ENCODE measurements at places on chromosomes 3 and 15.

GRCh38 chr15:80579611-80580010, 115.5 kb upstream of the ABHD17C start:
- no peak for DNase-seq

- DNase-seq: no peak
Measured at GRCh38 chr15:39793923-39794322, 11.3 kb upstream of the FSIP1 start.

DNA sequence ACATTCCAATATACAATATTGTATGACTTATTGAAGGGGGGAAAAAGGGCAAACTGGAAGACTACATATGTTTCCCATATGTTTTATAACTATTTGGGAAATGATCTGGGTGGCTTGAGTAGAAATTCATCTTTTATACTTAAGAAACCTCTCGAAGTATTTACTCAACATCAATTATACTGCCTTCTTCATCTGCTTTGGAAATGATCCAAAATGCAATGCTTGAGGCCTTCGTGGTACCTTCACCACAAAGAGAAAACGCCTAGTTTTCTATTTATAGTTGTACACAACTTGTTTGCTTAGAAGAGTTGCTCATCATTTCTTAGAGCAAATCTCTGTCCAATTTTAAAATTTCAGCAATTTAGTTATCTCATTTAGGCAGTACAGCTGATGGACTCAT, 18.8 kb downstream of the ACKR4 start:
- DNase-seq: no peak

- DNase-seq: no peak
Measured at GRCh38 chr3:27089068-27089467, 280.1 kb downstream of the NEK10 start.

GRCh38 chr3:175057401-175057800, 198.3 kb downstream of the NAALADL2 start:
- DNase-seq: no peak

GRCh38 chr3:34361921-34362320, 563.5 kb downstream of the PDCD6IP start:
- peak; percentile 26 for DNase-seq

DNA sequence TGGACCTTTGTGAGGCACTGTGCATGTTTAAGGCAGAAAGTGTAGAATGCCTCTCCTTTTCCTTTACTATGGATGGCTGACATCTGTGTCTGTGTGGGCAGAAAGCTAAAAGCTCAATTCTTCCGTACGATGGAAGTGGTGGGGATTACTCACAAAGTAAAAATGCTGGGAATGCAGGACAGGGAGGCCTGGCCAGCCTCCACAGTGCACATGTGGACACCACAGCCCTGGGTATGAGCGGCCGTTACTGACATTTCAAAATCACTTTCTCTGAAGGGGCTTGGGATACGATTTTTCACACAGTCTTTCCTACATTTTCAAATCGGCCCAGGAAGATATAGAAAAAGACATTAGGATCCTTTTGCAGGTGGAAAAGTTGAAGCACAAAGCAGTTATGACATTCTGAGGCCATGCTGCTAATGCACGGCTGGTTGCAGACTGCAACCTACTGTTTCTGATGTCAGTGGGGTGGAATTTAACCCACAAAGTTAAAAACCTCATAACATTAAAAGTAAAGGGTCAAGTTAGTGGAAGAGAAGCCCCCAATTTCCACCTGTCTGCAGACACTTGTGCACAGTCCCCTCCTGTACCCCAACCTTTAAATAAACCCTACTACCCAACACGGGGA, 27.9 kb downstream of the EHD4 start:
- no peak for DNase-seq

GRCh38 chr15:88695691-88696251, 57.0 kb downstream of the ISG20 start:
- DNase-seq: no peak

DNA sequence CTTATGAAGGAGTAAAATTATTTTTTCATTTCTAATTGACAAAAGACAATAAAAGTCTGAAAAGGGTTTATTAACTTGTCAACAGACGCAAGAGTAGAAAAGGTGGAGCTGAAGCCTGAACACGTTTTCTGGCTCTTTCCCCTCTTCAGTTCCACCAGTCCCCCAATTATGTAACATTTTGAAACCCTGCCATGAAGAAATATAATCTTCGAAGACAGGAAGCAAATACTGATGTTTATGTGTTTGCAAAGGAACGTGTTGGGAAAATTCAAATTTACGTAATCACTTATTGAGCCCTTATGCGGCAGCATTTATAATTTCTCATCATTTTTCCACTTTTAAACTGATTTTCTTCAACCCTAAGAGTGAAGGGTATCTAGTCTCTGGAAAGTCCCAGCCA, 767 bp downstream of the AP3S2 start:
- DNase-seq: no peak

GRCh38 chr3:126369490-126369889, 12.3 kb upstream of the KLF15 start:
- DNase-seq: no peak

- DNase-seq: no peak
Measured at GRCh38 chr3:27504749-27505148, 20.6 kb upstream of the SLC4A7 start.

- no peak for DNase-seq
Measured at GRCh38 chr3:86973440-86973839, 17.5 kb downstream of the VGLL3 start.

DNA sequence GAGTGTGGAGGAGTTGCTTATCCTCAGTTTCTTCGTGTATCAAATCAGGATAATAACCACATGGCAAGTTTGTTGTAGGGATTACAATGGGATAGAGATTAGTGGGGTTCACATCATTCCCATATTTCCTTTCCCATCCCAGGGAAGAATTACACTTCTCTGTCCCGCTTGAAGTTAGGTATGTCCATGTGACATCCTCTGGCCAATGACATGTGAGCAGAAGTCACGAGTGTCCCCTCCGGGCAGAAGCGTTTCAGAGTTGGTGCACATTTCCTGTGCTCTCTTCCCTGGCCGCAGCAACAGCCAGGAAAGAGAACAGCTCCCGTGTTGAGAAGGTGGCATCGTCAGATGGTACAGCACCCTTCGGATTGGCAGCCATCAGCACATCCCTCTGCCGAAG, 36.7 kb upstream of the HES1 start:
- no peak for DNase-seq

- DNase-seq: no peak
Measured at GRCh38 chr3:61425356-61425755, 136.0 kb upstream of the PTPRG start.

DNA sequence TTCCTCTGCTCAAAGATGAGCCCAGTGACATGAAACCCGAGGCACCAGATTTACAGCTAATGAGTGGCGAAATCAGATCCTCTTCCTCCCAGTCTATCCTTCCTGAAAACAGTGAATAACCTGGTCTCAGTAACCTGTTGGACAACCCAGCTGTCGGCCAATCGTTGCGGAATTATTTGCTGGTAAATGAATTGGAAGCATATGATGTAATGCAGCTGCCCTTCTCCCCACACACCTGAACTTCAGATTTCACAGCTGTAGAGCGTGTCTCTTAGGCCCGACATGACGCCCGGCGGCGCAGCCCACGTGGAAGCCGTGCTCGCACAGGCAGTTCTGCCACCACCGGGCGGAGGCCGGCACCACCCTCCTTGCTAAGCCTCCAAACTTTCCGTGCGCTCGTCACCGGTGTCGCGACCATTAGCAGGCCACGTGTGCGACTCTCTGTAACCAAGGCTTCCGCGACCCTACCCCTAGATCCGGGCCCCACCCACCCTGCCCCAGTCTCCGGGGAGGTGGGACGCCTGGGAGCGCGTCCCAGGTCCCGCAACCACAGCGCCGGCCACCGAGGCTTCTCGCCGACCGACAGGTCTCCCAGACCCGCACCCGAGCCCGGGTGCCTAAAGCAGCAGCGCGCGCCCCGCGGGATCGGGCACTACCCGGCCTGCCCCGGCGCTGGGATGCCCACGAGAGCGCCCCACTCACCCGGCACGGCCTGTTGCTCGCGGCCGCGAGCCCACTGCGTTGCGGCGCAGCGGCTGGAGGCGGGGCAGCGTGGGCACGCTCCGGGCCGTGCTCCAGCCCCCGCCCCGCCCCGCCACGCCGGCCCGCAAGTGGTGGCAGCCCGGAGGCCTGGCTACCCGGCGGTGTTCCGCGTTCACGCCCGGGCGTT, at the start of gene RIOX2:
RIOX2 (minus strand) TSS at position 753 of the 889 bp plus-strand sequence. CDS start 4,838 bp downstream, outside the sequence.
- DNase-seq: peak; percentile 89

DNA sequence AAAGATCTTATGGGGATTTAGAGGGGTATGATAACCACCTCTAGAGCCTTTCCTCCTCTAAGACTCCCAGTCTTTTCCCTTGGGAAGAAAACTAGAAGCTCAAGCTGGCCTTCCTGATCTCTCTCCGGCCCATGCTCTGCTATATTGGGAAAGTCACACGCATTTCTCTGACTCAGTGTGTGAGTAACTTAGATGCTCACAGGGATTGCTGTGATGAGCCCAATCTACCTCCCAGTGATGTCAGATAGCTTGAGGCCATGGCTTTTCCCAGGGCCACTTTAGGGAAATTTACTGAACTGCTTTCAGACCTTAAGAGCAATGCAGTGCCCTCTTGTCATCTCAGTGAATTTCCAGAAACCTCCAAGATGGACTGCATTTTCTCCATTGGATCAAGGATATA, 8.6 kb upstream of the ST8SIA2 start:
- no peak for DNase-seq

GRCh38 chr3:72659596-72659995, 188.6 kb downstream of the SHQ1 start:
- no peak for DNase-seq

DNA sequence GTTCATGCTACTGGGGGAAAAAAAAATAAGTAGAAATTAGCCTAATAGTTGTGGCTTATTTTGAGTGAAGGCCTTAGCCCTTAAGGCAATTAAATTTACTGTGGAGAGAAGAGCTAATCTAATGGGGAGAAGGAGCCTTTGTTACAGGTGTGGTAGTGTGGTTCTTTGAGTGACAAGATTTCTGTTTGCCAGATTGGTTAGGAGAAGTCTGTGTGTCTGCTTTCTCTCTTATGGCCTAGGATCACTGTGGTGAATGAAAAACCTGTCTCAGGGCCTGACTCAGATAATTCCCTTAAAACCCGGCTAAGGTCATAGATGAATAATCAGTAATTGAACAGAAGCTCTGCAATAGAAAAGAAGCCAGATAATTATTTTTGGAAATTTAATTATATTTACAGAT, 27.0 kb downstream of the OPA1 start:
- DNase-seq: no peak

GRCh38 chr15:31058236-31058962, 43.1 kb downstream of the TRPM1 start:
- DNase-seq: no peak

- no peak for DNase-seq
Measured at GRCh38 chr3:9703240-9703639, 393 bp upstream of the CPNE9 start.

GRCh38 chr3:136385457-136385856, 135.3 kb downstream of the PCCB start:
- no peak for DNase-seq

DNA sequence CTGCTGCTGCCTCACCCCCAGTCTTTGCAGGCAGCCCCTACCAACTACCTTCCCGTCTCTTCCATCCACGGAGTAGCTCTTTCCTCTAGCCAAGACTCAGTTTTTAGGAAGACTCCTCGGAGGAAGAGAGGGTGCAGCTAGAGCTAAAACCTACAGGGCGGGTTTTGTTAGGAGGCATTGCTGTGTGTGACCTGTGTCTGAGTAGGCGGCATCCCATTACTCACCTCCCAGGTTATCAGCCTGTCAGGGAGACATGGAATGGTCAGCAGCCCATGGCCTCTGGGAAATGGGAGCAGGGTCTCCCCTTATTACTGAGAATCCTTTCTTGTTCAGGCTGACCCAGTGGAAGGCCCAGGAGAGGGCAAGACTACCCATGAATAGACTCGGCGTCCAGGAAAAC, 43.8 kb upstream of the FGD5 start:
- DNase-seq: no peak

GRCh38 chr3:127732879-127733350, 60.2 kb downstream of the ABTB1 start:
- peak; percentile 77 for DNase-seq

DNA sequence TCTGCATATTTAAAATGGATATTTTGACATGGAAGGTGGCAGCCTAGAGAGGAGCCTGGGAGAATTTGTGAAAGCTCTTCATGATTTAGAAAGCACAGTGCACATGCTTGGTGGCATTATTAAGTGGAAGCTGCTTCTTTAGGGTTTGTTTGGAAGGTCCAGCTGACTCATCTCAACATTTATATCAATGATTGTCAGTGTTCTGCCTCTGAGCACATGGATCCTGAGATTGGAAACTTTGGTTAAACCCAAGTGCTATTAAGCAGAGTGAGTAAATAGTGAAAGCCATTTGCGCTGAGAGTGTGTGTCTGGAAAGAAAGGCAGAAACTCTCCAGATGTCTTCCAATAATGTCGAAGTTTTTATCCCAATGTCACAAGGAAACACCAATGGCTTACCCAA, 7.4 kb downstream of the NOX5 start:
- DNase-seq: no peak

- no peak for DNase-seq
Measured at GRCh38 chr15:85770096-85771041, 24.4 kb downstream of the KLHL25 start.

All from RPMI8226 (cell line).